Activated CD8-positive, alpha-beta memory T cell treated with anti-CD3 and anti-CD28 coated beads, Interleukin-2, amount 10 ng/mL, durations not matched to agents 7 days and 5 days (primary cell): ENCODE measurements at places on chromosomes 13 and 19. TPM values are rescaled to one million over a fixed set of nuclear protein-coding genes. Genes with fewer than 3 reads are reported as not detected.
A peak's percentile ranks its signal among the peaks of the same experiment; 100 is the strongest.

DNA sequence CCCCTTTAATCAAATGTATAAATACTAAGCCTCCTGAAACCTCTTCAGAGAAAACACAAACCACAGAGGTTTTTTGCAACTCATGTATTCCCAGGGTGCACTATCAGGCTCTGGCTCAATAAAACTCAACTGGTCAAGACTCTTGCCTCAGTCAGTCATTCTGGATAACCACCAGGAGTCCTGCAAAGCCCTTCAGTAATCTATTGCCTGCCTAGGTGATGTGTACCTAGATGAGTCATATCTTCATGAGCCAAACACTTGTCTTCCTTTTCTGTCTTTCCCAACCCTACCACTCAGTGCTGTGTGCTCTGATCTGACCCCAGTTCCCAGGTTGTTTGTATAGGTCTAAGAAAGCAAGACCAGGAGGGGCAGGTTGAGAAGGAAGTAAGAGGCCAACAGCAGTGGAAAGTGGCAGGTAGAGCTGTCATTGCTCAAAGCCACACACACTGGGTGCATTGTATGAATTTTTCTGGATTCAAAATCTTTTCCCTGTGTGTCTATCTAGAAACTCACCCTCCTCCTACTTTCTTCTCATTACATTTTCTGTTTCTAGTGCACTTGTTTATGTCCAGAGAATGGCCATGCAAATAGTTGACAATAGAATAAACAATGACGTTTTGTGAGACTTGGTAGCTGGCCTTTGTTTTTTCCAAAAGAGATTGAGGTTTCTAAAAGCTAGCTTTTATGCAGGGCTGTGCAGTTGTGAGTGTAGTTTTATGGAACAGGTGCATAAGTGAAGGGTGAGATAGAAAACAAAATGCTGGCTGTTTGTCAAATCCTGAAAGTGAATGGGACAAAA is 48.1 kb downstream of the PSG1 start:
- no peak for DNase-seq

GRCh38 chr19:42093926-42094325 is 18.0 kb downstream of the ZNF574 start:
- DNase-seq, result no peak

- no peak for DNase-seq
Observed at GRCh38 chr13:33953203-33953602, 135.3 kb downstream of the RFC3 start.

The KLK2 gene
- not detected for total RNA-seq

GRCh38 chr19:17855280-17856152 is 4.2 kb upstream of the RPL18A start:
- DNase-seq, result peak; percentile 92

DNA sequence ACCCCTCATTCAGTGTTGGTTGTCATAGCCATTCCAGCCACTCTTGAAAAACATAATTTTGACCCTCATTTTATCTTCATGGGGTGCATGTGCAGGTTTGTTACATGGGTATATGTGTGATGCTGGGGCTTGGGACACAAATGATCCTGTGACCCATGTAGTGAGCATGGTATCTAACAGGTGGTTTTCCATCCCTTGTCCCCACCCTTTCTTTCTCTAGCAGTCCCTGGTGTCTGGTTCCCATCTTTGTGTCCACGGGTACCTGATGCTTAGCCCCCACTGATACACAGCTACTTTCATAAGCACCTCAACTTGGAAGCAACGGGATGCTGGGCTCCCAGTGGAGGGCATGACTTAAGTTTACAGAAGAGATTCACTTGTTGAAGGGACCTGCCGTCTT is 373.5 kb downstream of the UQCRFS1 start:
- no peak for DNase-seq

GRCh38 chr19:33562636-33563035 is 41.0 kb upstream of the PEPD start:
- no peak for DNase-seq

- DNase-seq, result no peak
Observed at GRCh38 chr19:28465371-28466086, 747.4 kb downstream of the UQCRFS1 start.

GRCh38 chr13:111903143-111903542 is 163.8 kb upstream of the SOX1 start:
- peak; percentile 5 for DNase-seq

- no peak for DNase-seq
Observed at GRCh38 chr19:14333101-14333871, 48.0 kb upstream of the ADGRE5 start.

DNA sequence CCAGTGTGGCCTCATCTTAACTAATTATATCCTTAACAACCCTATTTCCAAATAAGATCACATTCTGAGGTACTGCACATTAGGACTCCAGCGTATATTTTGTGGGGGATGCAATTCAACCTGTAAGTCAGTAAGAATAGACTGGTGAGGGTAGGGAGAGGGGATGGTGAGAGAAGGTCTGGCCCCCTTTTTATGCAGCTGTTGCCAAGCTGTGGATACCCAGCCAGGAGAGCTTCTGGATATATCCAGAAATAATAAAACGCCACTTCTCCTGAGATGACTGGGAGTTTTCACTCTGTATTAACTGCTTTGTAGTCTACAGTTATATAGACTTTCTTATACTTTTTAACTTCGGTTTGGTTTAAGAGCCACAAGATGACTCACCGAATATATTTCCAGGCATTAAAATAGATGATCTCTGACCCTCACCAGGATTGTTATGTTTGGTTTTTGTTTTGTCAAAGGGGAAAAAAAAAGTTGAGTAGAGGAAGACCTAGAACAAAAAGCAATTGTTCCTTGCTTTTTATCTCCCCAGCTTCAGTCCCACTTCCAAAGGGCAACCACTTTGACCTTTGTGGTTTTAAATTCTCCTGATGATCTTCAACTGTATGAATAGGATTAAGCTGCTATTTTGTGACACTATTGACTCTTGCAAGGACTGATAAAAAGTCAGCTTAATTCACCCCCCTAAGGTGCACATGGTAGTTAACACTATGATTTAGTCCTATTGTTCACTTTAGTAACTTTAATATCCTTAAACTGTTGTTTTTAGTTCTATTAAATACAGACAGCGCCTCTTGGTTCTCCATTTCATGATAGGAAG is 3.1 kb upstream of the NEK3 start:
- no peak for DNase-seq

DNA sequence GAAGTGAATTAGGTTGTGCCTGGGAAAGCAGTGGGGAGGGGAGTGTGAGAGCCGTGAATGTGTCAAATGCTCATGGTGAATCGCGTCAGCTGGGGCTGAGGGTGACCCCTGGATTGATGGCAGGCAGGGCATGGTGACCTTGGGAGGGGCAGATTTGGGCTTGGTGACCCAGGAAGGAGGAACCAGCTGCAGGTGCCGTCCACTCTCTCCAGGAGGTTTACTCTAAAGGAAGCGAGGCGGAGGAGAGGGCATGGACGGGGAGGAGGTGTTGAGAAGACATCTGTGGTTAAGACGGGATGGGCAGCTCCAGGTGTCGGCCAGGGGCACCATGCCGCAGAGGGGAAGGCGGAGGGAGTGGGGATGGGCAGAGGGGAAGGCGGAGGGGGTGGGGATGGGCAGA is 28.7 kb downstream of the TMEM255B start:
- no peak for DNase-seq

DNA sequence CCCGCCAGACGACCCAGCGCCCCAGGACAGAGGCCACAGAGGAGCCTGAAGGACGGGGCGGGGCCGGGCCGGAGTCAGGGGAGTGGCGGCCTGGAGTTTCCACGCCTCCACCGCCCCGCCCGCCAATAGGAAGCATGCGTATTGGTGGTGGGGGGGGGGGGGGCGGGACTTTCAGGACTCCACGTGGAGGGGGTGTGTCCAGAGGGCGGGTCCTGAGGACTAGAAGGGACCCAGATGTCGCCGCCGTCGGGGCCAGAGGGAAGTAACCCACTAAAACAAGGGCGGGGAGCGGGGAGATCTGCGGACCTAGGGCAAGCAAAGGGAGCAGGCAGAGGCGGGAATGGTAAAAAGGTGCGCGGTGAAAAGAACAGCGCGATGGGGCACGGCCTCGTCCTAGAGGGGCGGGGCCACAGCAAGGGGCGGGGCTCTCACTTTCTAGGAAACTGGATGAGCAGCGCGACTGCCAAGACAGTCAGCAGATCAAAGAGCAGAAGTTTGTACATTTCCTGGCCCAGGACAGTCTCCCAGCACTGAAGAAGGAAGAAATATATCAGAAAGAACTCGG is 2.8 kb upstream of the LENG1 start:
- DNase-seq, result peak; percentile 87

GRCh38 chr13:65913173-65913572 is 1317.0 kb downstream of the PCDH9 start:
- DNase-seq, result no peak

DNA sequence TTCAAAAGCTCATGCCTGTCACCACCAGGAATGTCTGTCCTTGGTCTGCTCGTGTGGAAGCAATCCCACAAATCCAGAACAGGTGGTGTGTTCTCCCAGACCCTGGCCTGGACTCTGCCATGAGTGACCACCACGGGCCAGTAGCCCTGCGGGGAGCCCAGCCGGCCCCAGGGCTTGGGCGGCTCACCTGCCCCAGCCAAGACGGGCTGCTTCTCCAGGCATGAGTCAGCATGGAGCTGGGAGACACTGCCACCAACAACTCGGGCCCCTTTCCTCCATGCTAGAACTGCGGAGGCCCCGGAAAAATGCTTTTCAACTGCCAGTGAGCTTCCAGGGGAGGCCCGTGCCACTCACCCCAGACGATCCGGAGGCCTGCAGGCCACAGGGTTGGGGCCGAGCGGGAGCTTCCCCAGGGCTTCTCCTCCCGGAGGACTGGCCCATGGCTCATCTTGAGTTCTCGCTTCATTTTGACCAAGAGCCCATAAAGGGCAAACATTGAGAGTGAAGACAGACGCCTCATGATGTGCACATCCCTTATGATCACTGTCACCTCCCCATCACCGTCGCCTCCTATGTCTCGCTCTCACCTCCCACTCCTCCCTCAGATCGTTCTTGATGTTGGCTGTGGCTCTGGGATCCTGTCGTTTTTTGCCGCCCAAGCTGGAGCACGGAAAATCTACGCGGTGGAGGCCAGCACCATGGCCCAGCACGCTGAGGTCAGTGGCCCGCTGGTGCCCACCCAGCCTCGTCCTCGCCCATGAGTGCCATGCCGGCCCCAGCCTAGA is 16.7 kb downstream of the YIPF2 start:
- no peak for DNase-seq

DNA sequence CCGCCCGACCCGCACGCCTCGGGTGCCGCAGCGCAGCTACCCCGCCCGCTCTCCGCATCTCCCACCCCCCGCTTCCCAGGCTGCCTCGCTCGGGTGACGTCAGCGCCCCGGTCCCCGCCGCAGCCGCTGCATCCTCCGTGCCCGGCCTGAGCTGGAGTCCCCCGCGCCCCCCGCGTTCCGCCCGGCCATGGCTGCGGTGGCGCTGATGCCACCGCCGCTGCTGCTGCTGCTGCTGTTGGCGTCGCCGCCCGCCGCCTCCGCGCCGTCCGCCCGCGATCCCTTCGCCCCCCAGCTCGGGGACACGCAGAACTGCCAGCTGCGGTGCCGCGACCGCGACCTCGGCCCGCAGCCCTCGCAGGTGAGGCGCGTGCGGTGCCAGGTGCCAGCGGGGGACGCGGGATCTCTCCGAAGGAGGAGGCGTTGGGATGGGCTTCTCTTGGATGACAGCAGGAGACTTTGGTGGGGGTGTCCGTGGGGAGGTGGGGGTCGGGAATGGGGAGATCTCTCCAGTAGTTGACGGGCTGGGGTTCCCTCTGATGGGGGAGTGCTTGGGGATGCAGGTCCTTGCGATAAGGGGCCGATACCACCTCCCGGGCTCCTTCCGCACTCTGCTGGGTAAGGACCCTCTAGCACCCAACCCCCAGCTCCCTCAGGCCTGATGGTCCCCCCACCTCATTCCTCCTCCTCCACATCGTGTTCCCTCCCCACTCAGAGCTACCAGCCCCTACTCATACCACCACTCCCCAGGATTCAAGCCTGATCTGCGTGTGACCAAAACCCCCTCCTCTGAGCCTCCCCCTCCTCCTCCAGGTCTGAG is at the start of gene TMEM59L:
Gene TMEM59L, plus strand, starts transcription at position 99 of the 817 bp plus-strand sequence. Its CDS starts 89 bp downstream, at position 188.
- no peak for DNase-seq

- no peak for DNase-seq
Observed at GRCh38 chr13:32385410-32385809, 42.5 kb downstream of the N4BP2L1 start.

- DNase-seq, result no peak
Observed at GRCh38 chr13:58302349-58302748, 670.8 kb downstream of the PCDH17 start.

The C5AR1 gene
- 1.4 TPM for total RNA-seq

The ERICH4 gene
- total RNA-seq, result not detected

DNA sequence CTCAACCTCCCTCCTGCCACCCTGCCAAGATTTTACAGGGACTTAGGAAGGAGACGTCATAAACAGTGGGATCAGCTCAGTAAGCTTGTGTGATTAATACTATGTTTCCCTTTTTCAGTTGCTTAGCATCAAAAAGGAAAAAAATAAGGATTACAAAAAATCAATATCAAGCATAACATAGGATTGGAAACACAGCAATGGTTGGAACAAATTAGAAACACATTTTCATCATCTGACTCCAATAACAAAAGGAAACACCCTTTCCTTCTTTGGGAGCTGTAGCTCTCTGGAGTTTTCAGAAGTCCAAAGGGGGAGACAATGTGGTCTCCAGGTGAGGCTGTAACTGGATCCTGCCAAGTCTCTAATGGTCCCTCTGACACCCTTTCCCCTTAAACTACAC is 233.4 kb downstream of the B3GLCT start:
- DNase-seq, result no peak

The DPF1 gene
- total RNA-seq, result not detected

The PTPRH gene
- not detected for total RNA-seq

The ATP1A3 gene
- 3.4 TPM for total RNA-seq

GRCh38 chr19:4391701-4392483 is 8.5 kb downstream of the SH3GL1 start:
- DNase-seq, result no peak

- DNase-seq, result no peak
Observed at GRCh38 chr19:55075371-55075998, at the start of gene EPS8L1. Gene EPS8L1 (plus strand): TSS chr19:55075869. CDS start chr19:55076445, 576 bp downstream.

The BCL2L12 gene
- total RNA-seq, result 94.5 TPM

The CARM1 gene
- 48.1 TPM for total RNA-seq

- DNase-seq, result no peak
Observed at GRCh38 chr13:104021806-104022397, 955.7 kb upstream of the SLC10A2 start.

GRCh38 chr13:101327871-101328270 is 88.4 kb downstream of the NALCN start:
- DNase-seq, result no peak

The GIPC1 gene
- 26.2 TPM for total RNA-seq

- DNase-seq, result no peak
Observed at GRCh38 chr19:40089462-40089861, 1.3 kb downstream of the ZNF780A start.

GRCh38 chr19:33819506-33819879 is 22.8 kb downstream of the KCTD15 start:
- no peak for DNase-seq

GRCh38 chr19:46426506-46427162 is 2.1 kb downstream of the PNMA8C start:
- DNase-seq, result peak; percentile 54

The SULT2B1 gene
- total RNA-seq, result not detected
